ENCODE measurements at places on chromosomes 7 and 10.

GRCh38 chr10:104139221-104139620 lies 17.2 kb downstream of the SFR1 start:
- DNase-seq: peak; percentile 36

- no peak for DNase-seq
Observed at GRCh38 chr10:44467900-44468299, 83.0 kb upstream of the CXCL12 start.

GRCh38 chr10:3720228-3721019 lies 64.6 kb downstream of the KLF6 start:
- peak; percentile 24 for DNase-seq

GRCh38 chr10:131062621-131063260 lies 248.8 kb downstream of the TCERG1L start:
- DNase-seq: no peak

DNA sequence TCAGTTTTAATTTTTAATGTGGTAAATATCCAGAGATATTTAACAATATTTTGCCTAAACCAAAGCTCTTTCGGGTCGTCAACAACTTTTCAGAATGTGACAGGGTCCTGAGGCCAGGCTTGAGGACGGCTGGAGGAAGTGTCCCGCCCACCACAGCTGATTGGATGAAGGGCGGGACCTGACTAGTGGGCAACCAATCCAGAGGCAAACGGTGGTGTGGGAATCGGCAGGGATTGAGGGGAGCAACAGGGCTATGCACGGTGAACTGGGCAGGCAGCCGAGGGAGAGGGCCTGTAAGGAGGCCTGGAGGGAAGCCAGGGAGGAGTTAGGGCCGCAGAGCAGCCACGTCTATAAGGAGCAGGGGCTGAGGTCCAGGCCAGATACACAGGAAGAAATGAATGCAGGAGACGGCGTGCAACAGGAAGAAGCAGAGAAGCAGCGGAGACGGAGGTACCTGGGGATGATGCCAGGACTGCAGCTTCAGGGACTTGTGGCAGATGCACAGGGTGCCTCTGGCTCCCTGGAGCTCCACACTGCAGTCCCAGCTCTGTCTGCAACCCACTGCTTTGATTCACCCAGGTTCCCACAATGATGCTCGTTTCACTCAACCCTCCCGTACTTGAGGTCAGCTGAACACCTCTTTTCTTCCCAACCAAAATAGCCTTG lies 46.1 kb upstream of the ZMIZ1 start:
- DNase-seq: no peak

GRCh38 chr10:61592581-61592980 lies 70.1 kb upstream of the CABCOCO1 start:
- no peak for DNase-seq

DNA sequence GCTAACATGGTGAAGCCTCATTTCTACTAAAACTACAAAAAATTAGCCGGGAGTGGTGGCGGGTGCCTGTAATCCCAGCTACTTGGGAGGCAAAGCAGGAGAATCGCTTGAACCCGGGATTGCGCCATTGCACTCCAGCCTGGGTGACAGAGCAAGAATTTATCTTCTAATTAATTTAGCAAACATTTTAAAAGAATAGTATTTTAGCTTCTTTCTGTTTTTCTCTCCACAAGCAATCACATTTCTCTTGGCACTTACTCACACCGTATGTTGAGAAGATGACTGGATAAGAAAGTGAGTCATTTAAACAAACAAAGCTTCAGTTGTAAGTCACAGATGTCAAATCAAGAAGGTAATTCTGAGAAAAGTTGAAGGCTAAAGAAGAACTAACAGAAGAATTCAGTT lies 264.0 kb downstream of the ARL4A start:
- no peak for DNase-seq

GRCh38 chr7:33654676-33655075 lies 250.7 kb upstream of the BMPER start:
- no peak for DNase-seq

- no peak for DNase-seq
Observed at GRCh38 chr10:106535304-106535953, 629.1 kb downstream of the SORCS1 start.

GRCh38 chr7:2668401-2668800 lies 19.6 kb upstream of the AMZ1 start:
- DNase-seq: no peak

DNA sequence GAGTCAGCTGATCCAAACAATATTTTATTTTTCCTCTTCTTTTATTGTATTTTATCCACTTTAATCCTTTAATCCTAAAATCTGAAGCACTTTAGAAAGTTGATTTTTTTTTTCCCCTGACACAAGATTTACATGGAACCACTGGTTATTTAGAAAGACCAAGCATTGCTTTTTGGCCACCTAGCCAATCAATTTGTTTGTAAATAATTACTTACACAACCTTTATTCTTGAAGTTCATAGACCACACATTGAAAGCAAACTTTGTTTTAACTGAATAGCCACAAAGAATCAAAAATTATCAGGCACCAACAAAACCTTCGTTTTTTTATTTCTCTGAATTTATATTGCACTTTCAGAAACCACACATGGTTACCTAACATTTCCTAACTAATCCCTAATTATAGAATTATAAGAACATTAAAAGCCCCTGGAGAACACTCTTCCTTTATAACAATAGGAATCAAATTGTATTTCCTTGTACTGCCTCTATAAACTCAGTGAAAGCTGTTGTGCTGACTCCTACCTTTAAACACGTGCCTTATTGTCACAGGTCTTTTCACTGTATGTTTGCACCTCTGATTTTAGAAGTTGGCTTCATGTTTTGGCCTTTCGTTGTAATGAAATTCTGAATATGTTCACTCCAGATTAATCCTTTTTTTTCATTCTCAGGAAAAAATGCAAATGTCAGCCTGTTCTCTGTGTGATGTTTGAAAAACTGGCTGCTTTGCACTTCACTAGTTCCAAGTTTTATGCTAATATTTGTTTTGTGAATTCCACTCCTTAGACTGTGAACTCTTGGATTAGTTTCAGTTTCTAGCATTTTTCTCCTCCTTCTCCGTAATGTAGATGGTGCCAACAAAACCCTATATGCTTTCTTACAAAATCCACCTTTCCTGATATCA lies 1511.9 kb downstream of the REEP3 start:
- no peak for DNase-seq

- DNase-seq: no peak
Observed at GRCh38 chr7:29607259-29607658, 43.6 kb downstream of the PRR15 start.

- DNase-seq: no peak
Observed at GRCh38 chr7:116142850-116143249, 67.5 kb upstream of the TES start.

GRCh38 chr7:142943706-142944268 lies 4.5 kb downstream of the LLCFC1 start:
- no peak for DNase-seq

- no peak for DNase-seq
Observed at GRCh38 chr10:6399231-6399741, 180.8 kb downstream of the PRKCQ start.

- no peak for DNase-seq
Observed at GRCh38 chr10:84224411-84225028, 824 bp downstream of the LRIT2 start.

DNA sequence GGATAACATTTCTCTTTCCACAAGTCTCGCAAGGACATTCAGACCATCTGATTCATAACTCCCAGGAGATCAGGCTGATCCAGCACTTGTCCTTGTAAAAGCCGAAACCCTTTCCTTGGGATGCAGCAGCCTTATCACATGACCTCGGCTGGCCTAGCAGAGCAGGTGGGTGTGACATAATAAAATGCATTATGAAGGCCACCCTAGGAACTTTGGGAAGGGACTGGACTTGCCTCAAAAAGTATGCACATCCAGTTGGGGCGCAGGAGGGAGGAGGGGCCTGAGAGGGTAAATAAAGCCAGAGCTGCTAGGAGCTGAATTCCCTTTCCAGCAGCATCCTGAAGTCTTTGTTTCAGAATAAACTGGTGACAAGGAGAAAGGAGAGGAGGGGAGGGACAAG lies 260.8 kb downstream of the SNX13 start:
- DNase-seq: no peak

DNA sequence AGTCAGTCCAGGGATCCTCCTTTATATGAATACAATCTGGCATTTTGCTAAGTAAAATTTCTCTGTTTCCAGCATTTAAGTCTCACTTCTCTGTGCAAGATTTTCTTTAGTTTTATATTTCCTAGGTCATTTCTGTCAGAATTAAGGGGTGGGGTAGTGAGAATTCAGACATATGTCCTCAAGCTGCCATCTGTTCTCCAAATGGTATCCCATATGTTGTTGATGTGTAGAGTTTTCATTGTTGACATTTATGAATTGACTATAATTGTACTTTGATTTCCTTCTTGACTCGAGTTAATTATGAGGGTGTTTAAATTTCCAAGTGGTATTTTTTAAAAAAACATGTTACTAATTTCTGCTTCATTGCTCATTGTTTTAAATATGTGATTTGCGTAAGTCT lies 148.8 kb downstream of the NPSR1 start:
- no peak for DNase-seq

DNA sequence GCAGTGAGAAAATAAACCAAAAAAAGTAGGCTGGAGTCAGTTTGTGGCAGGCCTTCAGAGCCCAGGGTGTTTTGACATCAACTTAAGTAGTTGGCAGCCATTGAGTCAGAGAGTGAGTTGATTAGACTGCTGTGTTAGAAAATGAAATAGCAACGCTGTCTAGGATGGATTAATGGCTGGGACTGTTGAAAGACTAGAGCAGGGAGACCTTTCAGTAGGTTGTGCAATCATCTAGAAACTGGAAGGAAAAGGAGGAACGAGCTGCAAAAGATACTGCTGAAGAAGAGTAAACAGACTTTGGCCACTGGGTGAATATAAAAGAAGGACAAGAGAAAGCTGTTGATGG lies 28.6 kb upstream of the TRIL start:
- DNase-seq: no peak

DNA sequence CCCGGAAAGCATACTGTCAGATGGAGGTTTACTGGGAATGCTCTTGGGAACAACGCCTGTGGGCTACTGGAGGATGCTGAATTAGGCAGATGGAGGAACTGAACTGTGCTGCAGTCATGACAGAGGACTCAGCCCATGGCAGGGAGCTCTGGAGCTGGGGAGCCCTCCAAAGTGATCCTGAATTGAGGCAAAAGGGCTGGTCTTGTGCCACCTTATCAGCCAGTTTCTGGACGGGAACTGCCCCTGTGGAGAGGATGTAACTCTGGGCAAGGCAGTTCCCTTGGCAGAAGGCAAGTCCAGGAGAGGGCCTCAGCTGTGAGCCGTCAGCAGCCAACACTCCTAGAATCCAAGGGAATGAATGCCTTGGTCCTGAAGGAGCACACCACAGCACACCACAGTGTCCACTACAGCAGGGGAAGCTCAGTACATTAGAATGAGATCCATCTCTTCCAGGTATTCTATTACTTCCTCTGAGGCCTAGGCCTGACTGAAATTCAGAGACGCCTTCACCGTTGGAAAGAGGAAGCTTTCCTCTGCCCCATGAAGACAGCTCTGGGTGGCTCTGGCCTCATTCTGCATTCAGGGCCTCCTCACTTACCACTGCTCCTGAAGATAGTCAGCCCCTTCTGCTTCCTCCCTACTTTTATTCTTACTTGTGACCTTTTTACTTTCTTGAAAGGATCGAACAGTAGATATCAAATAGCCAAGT lies 139.6 kb upstream of the GPR26 start:
- no peak for DNase-seq

DNA sequence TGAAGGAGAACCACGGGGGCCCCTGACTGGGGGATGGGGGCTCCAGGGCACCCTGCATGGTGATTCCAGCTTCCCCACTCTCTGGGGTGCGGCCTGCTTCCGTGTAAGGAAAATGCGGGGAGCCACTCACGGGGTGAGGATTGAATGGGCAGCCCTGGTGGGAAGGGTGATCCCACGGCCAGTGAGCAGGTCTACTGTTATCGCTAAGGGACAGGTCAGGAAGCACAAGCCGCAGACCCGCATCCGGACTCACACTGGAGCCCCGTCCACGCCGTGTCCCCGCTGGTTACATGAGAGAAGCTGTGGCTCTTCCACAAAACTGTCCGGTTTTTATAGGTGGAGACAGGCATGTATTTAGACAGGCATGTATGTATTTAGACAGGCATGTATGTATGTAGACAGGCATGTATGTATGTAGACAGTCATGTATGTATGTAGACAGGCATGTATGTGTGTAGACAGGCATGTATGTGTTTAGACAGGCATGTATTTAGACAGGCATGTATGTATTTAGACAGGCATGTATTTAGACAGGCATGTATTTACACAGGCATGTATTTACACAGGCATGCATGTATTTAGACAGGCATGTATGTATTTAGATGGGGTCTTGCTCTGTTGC lies 5.7 kb downstream of the PSMG3 start:
- DNase-seq: no peak

- peak; percentile 64 for DNase-seq
Observed at GRCh38 chr10:59991661-59992060, 85.3 kb upstream of the CCDC6 start.

- DNase-seq: no peak
Observed at GRCh38 chr10:124533266-124533665, 71.6 kb downstream of the LHPP start.

GRCh38 chr7:3154881-3155494 lies 111.3 kb upstream of the CARD11 start:
- DNase-seq: peak; percentile 78

GRCh38 chr7:95405208-95405607 lies 9.0 kb upstream of the PON3 start:
- DNase-seq: no peak

GRCh38 chr7:156999958-157000726 lies 10.3 kb downstream of the MNX1 start:
- DNase-seq: peak; percentile 35

GRCh38 chr7:81506609-81507008 lies 263.2 kb downstream of the HGF start:
- no peak for DNase-seq

- DNase-seq: no peak
Observed at GRCh38 chr7:19020062-19020461, 97.4 kb downstream of the TWIST1 start.

DNA sequence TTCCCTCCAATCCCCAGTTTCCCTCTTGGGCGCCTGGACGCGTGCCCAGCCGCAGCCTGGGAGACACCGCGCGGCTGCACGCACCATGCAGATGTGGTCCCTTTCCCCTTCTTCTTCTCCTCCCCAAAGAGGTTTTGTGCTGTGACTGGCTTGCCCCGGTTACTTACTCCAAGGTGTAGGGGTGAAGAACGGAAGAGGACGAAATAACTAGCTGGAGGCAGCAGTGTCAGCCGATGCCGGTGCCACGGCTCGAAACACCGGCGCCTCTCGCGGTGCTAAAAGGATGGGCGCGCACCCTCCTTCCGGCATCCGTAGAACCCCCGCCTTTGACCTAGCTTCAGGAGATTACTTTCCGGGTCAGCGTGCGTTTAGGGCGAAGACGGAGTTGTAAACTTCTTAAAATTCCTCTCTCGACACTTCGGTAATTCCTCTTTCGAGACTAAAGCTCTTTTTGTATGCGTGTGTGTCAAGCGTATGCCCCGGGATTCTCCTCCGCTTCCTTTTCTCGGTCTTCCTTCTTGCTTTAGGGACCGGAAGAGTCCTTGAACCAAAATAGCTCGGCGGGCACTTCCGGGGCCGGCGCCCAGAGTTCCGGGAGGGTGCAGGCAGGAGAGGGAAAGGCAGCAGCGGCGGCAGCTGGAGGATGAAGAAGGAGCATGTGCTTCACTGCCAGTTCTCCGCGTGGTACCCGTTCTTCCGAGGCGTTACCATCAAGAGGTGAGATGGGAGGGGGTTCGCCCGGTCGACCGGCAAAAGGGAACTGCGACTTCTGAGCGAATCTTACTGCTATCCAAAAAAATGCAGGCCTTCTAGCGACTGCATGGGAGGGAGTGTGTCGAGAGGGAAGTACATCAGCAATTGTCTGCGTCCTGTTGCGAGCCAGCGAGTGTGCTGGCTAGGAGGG lies at the start of the genes CDC123 and NUDT5:
Gene CDC123 (plus strand): TSS at position 586 of the 904 bp plus-strand sequence. CDS start 58 bp downstream, at position 644.
Gene NUDT5 (minus strand): TSS at position 289 of the 904 bp plus-strand sequence. CDS start 9,600 bp downstream, outside the sequence.
- DNase-seq: peak; percentile 93

GRCh38 chr10:31876652-31877352 lies 51.8 kb downstream of the ARHGAP12 start:
- no peak for DNase-seq

Data from B cell (primary cell).